Osteocyte (in vitro differentiated cells): ENCODE measurements at places on chromosomes 1 and 21. TPM values are rescaled to one million over a fixed set of nuclear protein-coding genes. Genes with fewer than 3 reads are reported as not detected.
A peak's percentile ranks its signal among the peaks of the same experiment; 100 is the strongest.

DCAF6 gene
- 56.8 and 60.9 TPM in 2 replicates for total RNA-seq

FCRL1 gene
- not detected in 2 replicates for total RNA-seq

SPATA21 gene
- total RNA-seq, result not detected in 2 replicates

- no peaks in the 10 kb centered on the region for H3K27me3 ChIP-seq
- H3K4me1 ChIP-seq, result peaks cover 27% of the 10 kb centered on the region
- no peak overlapping the region for H3K4me3 ChIP-seq
Observed at GRCh38 chr21:37711836-37712568, 204.3 kb downstream of the KCNJ6 start.

DNA sequence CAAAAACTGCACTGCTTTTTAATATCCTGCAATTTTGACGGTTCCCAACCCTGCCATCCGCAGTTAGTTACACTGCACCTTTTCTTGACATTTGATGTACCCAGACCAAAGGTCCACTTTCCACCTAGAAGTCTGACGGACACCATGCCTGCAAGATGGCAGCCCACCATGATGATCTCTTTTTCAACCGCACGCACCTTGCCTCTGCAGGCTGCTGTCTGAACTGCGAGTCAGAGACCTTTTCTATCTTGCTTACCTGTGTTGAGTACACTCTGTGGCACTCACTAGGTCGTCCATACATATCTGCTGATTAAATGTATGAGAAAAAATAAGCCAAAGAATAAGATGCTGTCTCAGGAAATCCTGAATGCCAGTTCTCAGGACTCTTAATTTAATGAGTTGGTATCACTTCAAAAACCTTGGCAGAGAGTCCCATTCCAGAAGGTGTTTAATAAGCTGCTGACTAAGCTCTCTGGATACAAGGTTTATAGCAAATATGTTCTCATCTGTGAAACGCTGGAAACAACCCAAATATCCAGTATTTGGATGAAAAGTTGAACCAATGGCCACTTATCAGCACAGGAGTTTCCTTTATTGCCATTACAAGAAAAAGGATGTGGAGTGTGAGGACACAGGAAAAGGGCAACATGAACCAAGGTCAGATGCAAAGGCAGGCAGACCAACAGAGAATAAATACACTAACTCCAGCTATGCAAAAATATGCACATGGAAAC is 37.9 kb downstream of the GNG12 start:
- no peak for DNase-seq
- peaks cover 63% of the 10 kb centered on the region for H3K4me1 ChIP-seq
- H3K27me3 ChIP-seq, result no peaks in the 10 kb centered on the region
- no peak overlapping the region for H3K4me3 ChIP-seq
- peaks cover 6% of the 10 kb centered on the region for H3K36me3 ChIP-seq

GRCh38 chr1:235843461-235843961 is 23.2 kb downstream of the LYST start:
- no peak overlapping the region for H3K4me3 ChIP-seq
- DNase-seq, result no peak
- peaks cover 4% of the 10 kb centered on the region for H3K36me3 ChIP-seq
- peaks cover 5% of the 10 kb centered on the region for H3K4me1 ChIP-seq
- no peak overlapping the region for H3K27ac ChIP-seq
- no peaks in the 10 kb centered on the region for H3K27me3 ChIP-seq

- peaks cover 10% of the 10 kb centered on the region for H3K4me1 ChIP-seq
- H3K27me3 ChIP-seq, result no peaks in the 10 kb centered on the region
- no peak overlapping the region for H3K4me3 ChIP-seq
- H3K36me3 ChIP-seq, result no peaks in the 10 kb centered on the region
Observed at GRCh38 chr1:79899914-79900313, 893.4 kb upstream of the ADGRL4 start.

- no peak overlapping the region for H3K4me3 ChIP-seq
- no peak overlapping the region for H3K27ac ChIP-seq
- no peak for DNase-seq
Observed at GRCh38 chr1:221939607-221940006, 197.7 kb upstream of the DUSP10 start.

DNA sequence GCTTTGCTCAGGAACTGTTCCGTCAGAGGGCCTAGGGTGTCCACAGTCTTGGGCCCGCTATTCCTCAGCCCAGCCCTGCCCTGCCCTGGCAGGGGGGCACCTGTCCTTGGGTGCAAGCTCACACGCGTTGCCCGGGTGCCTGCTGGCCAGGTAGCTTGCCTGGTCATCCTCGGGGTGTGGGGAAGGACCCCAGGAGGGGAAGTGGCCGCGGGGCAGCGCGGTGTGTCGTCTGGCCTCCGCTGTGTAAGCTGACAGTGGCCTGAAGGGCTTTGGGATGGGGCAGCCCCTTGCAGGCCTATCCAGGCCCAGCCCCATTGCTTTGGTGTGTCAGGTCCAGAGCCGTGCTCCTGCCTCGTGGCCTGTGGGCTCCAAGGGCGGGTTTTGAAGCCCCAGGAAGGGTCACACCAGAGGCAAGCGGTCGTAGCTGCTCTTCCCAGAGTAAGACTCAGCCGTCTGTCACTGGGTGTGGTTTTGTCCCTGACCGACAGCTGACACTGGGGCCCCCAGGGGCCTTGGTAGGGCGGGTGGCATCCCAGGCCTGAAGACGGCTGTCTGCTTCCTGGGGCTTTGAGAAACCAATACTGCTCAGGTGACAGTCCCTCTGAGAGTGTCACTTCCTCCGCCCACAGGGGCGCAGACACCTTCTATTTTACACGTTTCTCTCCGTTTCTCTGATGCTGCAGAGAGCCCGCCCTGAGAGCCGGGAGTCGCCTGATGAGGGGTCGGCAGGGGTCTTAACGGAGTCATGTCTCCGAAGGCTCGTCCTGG is 72.1 kb downstream of the SKI start:
- peaks cover 33% of the 10 kb centered on the region for H3K4me1 ChIP-seq
- no peak for DNase-seq

DNA sequence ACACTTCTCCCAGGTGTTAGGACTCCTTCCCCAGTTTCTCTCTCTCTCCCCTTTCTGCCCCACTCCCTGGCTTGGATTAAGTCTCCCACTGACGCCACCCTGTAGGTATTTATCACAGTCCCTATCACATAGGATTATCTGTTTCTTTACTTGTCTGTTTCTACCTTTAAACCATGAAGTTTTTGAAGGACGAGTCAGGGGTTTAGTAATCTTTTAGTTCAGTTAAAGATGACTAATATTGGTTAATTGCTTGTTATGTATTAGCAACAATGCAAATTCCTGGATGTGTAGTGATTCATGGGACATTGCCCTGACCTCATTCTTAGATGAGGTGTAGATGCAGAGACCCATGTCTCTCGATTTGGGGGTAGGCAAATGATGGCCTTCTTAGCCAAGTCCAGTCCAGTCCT is 6.4 kb downstream of the LAMC1 start:
- peak overlapping the region; percentile 48 for H3K27ac ChIP-seq
- H3K4me3 ChIP-seq, result peak overlapping the region; percentile 29
- no peak for DNase-seq

DNA sequence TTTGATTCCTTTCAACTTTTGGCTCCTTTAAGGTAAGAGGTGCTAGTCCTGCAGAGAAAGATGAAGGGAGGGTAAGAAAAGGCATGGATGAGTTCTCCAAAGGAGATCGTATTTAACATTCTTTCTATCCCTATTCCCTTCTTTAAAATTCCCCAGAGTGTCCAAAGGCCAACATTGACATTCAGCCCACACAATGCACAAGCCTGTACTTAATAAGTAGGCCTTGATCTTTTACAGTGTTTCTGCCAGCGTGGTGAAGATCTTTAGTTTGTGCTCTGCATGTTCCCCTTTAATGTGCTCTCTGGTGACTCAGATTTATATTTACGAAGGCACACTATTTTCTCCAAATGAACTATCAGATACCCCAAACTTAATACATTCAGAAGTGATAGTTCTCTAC is 582.5 kb upstream of the RGS18 start:
- peak overlapping the region; percentile 16 for H3K27ac ChIP-seq
- no peak for DNase-seq
- H3K27me3 ChIP-seq, result no peaks in the 10 kb centered on the region
- H3K4me1 ChIP-seq, result peaks cover 19% of the 10 kb centered on the region
- H3K4me3 ChIP-seq, result no peak overlapping the region

- DNase-seq, result no peak
- H3K27me3 ChIP-seq, result no peaks in the 10 kb centered on the region
- peaks cover 3% of the 10 kb centered on the region for H3K36me3 ChIP-seq
- peaks cover 59% of the 10 kb centered on the region for H3K4me1 ChIP-seq
Observed at GRCh38 chr1:180927348-180927747, 14.7 kb downstream of the KIAA1614 start.

DNA sequence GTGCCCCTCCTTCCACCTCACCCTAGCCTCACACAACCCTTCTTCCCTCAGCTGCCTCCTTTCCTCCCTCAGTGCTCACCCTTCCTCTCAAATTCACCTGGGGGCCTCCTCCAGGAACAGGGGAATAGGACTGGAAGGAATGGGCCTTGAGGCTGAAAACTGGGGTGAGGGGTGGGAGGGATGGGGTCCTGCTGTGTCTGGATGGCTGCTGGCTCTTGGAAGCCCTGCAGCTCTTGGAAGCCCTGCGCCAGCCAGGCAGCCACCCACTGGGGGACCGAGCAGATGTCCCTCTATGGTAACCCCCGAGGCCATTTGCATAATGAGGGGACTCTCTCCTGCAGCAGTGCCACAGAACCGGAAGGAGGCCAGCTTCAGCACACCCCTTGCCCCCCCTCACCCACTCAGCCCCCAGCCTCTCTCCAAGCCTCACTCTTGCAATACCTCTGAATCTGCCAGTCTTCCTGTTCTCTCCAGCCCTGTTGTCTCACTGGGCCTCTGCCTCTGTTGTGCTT is 85.2 kb downstream of the KIRREL1 start:
- H3K4me3 ChIP-seq, result no peak overlapping the region
- peaks cover 15% of the 10 kb centered on the region for H3K4me1 ChIP-seq
- DNase-seq, result no peak
- H3K27ac ChIP-seq, result peak overlapping the region; percentile 27
- H3K36me3 ChIP-seq, result peaks cover 26% of the 10 kb centered on the region

DNA sequence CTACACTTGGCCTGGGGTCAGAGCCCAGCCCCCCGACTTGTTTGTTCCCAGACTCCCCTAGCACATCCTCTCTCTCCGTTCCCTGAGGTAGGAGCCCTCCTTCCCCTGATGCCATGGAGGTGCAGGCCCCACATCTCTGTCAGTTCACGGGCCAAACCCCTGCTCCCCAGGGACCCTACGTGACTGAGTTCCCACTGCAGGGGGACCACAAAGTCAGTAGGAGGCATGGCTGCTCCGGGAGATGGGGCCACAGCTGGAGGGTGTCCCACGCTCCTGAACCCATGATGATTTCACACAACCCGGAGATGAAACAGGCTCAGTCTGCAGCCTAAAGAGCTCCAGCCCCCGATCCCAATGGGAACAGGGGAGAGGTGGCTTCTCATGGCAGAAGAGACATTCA is 272.2 kb downstream of the NPHP4 start:
- no peaks in the 10 kb centered on the region for H3K36me3 ChIP-seq
- H3K27ac ChIP-seq, result no peak overlapping the region
- H3K4me3 ChIP-seq, result no peak overlapping the region
- H3K27me3 ChIP-seq, result no peaks in the 10 kb centered on the region
- no peak for DNase-seq
- no peaks in the 10 kb centered on the region for H3K4me1 ChIP-seq

DNA sequence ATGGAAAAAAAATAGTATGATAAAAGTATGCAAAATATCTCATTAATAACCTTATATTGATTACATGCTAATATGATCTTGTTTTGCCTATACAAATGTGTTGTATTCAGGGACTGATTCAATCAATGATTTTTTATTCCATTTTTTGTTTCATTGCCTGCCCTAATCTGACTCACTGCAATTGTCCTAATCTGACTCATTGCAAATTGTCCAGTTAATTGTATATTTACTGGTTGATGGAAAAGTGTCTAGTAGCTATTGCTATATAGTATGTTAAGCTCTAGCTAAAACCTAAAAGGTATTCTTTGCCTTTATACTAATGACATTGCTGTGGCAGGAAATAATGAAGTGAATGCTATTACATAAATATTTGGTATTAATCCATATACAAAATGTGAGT is 728.9 kb upstream of the ZP4 start:
- DNase-seq, result no peak
- H3K27me3 ChIP-seq, result no peaks in the 10 kb centered on the region
- H3K27ac ChIP-seq, result no peak overlapping the region
- H3K4me3 ChIP-seq, result no peak overlapping the region
- H3K36me3 ChIP-seq, result no peaks in the 10 kb centered on the region

DNA sequence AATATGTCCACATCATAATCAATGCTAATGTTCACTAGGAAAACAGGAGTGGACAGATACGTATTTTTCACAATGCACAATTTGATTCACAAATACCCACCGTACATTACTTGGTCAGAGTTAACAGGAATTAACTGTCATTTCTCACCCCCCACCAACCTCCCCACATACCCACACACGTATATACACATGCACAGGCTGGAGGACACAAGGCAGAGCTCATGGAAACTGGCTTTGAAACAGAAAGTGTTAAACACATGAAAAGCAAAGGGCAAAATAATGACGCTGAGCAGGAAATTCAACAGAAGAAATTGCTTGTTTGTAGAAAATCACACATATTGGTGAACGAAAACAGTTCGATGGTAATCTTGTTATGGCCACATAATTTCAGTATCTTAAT is 188.4 kb upstream of the DMRTA2 start:
- H3K4me1 ChIP-seq, result no peaks in the 10 kb centered on the region
- no peak overlapping the region for H3K27ac ChIP-seq
- no peaks in the 10 kb centered on the region for H3K27me3 ChIP-seq
- DNase-seq, result no peak
- H3K4me3 ChIP-seq, result no peak overlapping the region

DNA sequence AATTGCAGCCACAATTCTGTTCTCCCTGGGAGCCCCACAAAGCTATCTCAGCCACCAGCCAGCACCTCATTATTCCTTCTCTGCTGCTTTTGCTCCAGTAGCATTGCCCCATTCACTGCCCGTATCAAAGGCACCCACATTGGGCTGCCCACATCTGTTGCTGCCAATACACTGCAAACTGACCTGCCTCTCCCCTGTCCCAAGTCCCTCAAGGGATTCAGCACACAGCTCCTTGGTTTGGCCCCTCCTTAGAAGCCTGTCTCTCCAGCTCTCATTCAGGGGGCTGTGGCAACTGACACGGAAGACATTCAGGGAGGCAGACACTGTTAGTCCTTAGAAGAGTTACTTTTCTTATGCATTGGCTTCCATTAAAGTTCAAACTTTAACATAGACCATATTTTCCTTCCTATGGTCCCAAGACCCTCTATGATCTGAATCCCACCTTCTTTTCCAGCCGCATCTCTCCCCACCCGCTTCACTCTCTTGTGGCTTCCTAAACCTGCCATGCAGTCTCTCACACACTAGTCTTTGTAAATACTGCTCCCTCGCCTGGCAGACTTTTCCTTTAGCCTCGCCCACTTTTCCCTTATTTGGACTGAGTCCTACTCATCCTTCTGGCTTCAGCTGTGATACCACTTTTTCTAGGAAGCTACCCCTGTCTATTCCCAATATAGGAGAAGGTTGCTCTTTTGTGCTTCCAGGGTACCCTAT is 19.3 kb upstream of the KLHDC8A start:
- no peak for DNase-seq
- no peak overlapping the region for H3K27ac ChIP-seq
- H3K36me3 ChIP-seq, result no peaks in the 10 kb centered on the region

GRCh38 chr1:192839162-192840066 is 30.6 kb downstream of the RGS2 start:
- no peaks in the 10 kb centered on the region for H3K36me3 ChIP-seq
- no peak for DNase-seq
- H3K4me3 ChIP-seq, result no peak overlapping the region
- no peak overlapping the region for H3K27ac ChIP-seq
- H3K4me1 ChIP-seq, result peaks cover 8% of the 10 kb centered on the region
